Fibroblast of lung (primary cell): ENCODE measurements at places on chromosomes 13 and 19. TPM values are rescaled to one million over a fixed set of nuclear protein-coding genes. Genes with fewer than 3 reads are reported as not detected.

DNA sequence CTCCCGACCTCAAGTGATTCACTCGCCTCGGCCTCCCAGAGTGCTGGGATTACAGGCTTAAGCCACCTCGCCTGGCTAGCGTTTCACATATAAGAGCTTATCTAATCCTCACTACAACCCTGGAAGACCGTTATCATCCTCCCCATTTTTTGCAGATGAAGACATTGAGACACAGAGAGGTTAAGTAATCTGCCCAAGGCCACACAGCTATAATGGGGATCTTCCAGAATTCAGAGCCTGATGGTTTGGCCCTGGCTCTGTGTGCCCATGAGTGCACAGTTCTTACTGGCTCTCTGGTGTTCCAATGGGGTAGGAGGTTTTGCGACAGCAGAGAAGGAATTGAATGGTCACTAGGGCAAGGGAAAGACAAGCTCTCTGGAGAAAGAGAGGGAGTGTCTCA, 16.8 kb upstream of the KCTD15 start:
- no peak for DNase-seq

- DNase-seq = no peak
Observed at GRCh38 chr19:12665671-12666264, 774 bp downstream of the MAN2B1 start.

DNA sequence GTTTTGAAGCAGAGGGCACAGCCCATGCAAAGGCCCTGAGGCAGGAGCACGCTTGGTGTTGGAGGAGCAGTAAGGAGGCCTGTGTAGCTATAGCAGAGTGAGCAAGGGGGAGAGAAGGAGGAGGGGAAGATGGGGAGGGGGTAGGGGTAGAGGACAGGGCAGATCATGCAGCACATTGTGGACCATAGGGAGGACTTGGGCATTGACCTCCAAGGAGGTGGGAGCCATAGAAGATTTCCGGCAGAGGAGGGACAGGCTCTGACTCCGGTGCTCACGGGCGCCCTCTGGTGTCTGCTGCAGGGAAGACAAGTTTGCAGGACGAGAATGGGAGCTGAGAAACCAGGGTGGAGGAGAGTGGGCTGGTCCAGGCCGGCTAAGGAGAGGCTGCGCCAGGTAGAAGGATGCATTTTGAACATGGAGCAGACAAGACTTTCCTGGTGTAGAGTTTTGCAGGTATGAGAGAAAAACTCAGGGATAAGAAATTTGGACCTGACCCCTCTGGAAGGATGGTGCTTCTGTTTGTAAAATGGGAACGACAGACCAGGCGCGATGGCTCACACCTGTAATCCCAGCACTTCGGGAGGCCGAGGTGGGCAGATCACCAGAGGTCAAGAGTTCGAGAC, 13.7 kb upstream of the CREB3L3 start:
- peak; percentile 52 for DNase-seq

The ETHE1 gene
- 65.2 and 129 TPM in 2 replicates for polyA plus RNA-seq

- DNase-seq = no peak
Observed at GRCh38 chr19:44050740-44051649, 841 bp upstream of the ZNF223 start.

The CCDC70 gene
- polyA plus RNA-seq = not detected in 2 replicates

DNA sequence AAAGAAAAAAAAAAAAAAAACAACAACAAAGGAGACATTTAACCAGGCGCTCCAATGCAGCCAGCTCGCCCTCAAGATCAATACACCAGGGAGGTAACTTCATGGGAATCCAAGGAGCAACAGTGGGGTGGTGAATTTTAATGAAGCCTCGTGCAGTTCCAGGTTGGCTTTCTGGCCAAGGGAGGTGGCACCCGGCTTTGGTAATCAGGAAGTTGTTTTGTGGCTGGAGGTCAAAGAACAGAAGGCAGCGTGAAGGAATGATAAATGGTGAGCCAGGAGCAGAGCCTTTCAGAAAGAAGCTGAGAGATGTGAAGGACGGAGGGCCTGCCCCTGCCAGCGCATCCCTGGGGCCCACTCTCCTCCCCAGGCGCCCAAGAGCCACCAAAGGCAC, 188.2 kb upstream of the TSC22D1 start:
- no peak for DNase-seq

DNA sequence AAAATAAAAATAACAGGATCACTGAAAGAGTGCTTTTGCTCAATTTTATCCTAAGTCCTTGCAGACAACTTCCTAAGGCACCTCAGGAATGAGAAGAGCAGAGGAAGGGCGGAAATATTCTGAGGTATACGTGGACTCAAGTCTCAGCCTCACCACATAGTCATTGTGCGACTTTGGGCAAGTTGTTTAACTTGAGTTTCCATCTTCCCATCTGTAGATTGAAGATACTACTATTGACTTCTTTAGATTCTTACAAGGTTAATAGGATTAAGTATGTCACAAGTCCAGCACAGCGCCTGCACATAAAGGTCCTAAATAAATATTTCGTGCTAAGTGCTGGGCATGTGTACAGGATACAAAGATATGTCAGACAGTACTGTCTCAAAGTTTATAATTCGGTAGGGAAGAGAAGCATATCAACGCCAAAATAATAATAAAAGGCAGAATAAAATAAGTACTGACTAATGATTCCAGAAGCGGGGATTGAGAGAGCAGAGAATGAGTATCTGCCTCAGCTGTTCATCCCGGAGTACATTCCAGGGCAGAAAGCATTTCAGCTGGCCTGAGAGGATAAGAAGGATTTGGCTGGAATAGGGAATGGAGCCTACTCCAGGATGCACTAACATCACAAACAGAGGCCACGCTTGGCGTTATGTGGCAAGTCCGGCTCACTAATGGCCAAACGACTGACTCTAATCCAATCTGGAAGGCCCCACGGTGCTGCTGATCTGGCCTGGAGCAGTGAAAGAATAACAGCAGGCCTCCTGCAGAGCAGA, 139.7 kb downstream of the FLT1 start:
- DNase-seq = no peak

DNA sequence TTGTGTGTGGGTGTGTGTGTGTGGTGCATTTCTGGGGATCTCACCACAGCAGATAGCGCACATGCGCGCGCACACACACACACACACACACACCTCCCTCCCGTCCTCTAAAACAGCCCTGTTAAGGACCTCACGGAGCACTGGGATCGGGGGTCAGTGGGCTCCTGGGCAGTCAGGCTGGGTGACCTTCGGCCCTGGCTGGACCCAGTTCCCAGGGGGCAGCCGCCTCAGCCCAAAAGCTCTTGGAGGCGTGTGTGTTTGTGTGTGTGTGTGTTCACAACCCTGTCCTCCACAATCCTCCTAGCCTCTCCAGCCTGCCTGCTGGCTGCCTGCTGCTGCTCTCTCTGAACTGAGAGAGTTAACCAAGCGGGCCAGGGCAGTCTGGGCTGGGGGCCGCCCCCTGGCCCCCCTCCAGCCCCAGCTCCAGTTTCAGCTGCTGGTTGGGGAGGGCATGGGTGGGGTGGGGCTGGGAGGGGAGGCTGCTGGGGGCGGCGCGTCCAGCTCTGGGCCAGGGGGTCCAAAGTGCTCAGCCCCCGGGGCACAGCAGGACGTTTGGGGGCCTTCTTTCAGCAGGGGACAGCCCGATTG, at the start of gene FXYD1:
FXYD1 (plus strand) TSS at position 520 of the 588 bp plus-strand sequence. CDS start 1,256 bp downstream, outside the sequence.
- DNase-seq = peak; percentile 55

- no peak for DNase-seq
Observed at GRCh38 chr13:40422588-40423235, 243.7 kb downstream of the FOXO1 start.

DNA sequence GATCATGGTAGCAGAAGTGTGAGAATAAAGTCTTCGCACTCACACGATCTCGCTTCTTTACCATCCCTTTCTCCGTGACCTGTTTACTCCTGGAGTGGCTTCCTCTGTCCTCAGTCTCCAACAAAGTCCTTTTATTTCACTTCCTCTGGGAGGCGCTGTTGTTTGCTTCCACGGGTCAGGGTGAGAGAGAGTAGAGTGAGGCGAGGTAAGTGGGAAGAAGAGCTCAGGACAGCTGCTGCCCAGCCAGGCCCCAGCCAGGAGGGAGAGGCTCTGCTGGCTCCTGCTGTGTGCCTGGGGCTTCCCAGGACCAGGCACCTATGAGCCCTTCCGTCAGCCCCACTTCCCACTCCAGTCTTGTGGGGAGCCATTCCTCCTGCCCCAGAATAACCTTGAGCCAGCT, 242.1 kb downstream of the FGF9 start:
- no peak for DNase-seq

The SCEL gene
- not detected in 2 replicates for polyA plus RNA-seq

The RASGRP4 gene
- polyA plus RNA-seq = not detected in 2 replicates

GRCh38 chr19:15181394-15181793, 19.4 kb downstream of the NOTCH3 start:
- DNase-seq = no peak
